Thoracic aorta (tissue), 2 donors: ENCODE measurements at places on chromosomes 7 and 10. TPM values are rescaled to one million over a fixed set of nuclear protein-coding genes. Genes with fewer than 3 reads are reported as not detected.

Gene TWIST1
- total RNA-seq: 26.0 TPM

- no peaks in the 10 kb centered on the region for H3K27me3 ChIP-seq
- H3K4me3 ChIP-seq: no peak overlapping the region
- H3K27ac ChIP-seq: no peak overlapping the region
- no peaks in the 10 kb centered on the region for H3K36me3 ChIP-seq
- no peak for DNase-seq
Observed at GRCh38 chr7:91326516-91327199, 62.4 kb downstream of the FZD1 start.

- no peak overlapping the region for H3K27ac ChIP-seq
- H3K27me3 ChIP-seq: no peaks in the 10 kb centered on the region
- DNase-seq: no peak
- no peak overlapping the region for H3K4me3 ChIP-seq
Observed at GRCh38 chr10:113872139-113873030, 17.9 kb downstream of the NHLRC2 start.

- H3K27ac ChIP-seq: no peak overlapping the region
- no peak for DNase-seq
- H3K36me3 ChIP-seq: no peaks in the 10 kb centered on the region
Observed at GRCh38 chr10:16030562-16030961, 170.3 kb upstream of the MINDY3 start.

Gene ANKRD30A
- total RNA-seq: not detected

GRCh38 chr7:156753229-156753560, 112.6 kb downstream of the RNF32 start:
- no peak overlapping the region for H3K27ac ChIP-seq
- DNase-seq: no peak
- no peaks in the 10 kb centered on the region for H3K36me3 ChIP-seq
- no peak overlapping the region for H3K4me3 ChIP-seq
- no peaks in the 10 kb centered on the region for H3K4me1 ChIP-seq
- no peaks in the 10 kb centered on the region for H3K27me3 ChIP-seq

GRCh38 chr10:118412932-118413331, 70.8 kb upstream of the FAM204A start:
- H3K27me3 ChIP-seq: no peaks in the 10 kb centered on the region
- DNase-seq: no peak
- H3K36me3 ChIP-seq: no peaks in the 10 kb centered on the region
- no peaks in the 10 kb centered on the region for H3K4me1 ChIP-seq

GRCh38 chr7:28411876-28412662, at the start of gene CREB5:
Gene CREB5 (plus strand): TSS chr7:28412518. CDS start chr7:28412915, 397 bp downstream.
- H3K4me3 ChIP-seq: peak within 1 kb of the TSS; percentile 88
- no peaks in the 10 kb centered on the region for H3K27me3 ChIP-seq
- DNase-seq: no peak
- H3K27ac ChIP-seq: no peak within 1 kb of the TSS

DNA sequence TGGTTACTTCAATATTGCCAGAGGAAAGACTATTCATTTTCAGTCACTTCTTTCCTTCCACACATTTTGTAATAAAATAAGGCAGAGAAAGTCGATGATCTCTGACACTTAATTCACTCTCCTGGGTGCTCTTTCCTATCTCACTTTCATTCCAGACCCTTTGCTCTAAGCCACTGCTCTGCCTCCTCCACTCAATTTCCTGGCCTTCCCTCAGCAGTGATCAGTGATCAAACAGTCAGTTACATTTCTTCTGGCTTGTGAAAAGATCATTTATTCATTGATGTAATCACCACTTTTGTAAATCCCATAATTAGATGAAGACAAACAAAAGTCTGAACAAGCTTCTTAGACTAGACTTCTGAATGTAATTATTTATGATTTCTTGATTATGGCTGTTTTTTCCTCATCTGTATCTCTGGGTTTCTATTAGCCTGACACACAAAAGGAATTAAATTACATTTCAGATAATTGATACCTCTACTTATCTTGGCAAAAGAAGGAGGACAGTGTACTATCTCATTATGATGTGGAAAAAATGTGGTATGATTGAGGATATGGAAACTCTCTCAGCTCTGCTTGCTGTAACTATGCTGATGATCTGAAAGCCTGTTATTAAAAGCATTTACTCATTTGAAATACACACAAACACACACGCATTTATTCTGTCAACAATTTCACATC, 1102.3 kb downstream of the GRM8 start:
- H3K4me1 ChIP-seq: no peaks in the 10 kb centered on the region
- H3K27ac ChIP-seq: no peak overlapping the region
- no peaks in the 10 kb centered on the region for H3K27me3 ChIP-seq
- no peak overlapping the region for H3K4me3 ChIP-seq
- no peaks in the 10 kb centered on the region for H3K36me3 ChIP-seq
